ENCODE measurements at places on chromosomes 7 and 10.

DNA sequence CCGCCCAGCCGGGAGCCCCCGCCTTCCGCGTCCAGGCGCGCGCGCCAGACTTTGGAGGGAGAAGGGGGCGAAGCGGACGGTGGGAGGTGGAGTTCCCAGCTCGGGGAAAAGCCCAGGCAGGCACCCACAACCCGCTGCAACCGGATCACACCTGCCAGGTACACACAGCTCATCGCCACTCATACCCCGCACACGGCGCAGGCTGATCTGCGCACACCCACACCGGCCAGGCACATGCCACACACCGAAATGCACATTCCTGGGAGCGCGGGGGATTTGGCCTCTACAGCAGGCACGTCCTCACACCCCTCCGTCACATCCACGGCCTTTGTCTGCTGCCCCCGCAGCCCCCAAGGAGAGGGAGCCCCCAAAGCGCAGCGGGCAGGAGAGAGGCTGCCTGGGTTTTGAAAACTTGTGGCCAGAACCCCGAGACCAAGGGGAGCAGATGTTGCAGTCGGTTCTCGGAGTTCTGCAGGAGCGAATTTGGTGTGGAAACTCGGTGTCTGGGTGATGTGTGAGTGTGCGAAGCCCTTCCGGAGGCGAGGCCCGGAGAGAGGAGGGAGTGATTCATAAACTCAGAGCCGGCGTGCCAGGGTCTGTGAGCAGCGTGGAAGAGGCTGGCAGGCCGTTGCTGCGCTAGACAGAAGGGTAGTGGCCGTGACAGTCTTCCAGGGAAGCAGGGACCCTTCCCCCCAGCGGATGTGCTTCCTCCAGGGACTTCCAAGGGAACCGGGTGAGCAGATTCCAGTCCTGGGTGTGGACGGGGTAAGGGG, 734 bp downstream of the CHST3 start:
- peak; percentile 67 for DNase-seq

GRCh38 chr10:116099023-116099420, 174.0 kb downstream of the GFRA1 start:
- DNase-seq = no peak

GRCh38 chr7:93836116-93836515, 54.4 kb downstream of the TFPI2 start:
- DNase-seq = no peak

DNA sequence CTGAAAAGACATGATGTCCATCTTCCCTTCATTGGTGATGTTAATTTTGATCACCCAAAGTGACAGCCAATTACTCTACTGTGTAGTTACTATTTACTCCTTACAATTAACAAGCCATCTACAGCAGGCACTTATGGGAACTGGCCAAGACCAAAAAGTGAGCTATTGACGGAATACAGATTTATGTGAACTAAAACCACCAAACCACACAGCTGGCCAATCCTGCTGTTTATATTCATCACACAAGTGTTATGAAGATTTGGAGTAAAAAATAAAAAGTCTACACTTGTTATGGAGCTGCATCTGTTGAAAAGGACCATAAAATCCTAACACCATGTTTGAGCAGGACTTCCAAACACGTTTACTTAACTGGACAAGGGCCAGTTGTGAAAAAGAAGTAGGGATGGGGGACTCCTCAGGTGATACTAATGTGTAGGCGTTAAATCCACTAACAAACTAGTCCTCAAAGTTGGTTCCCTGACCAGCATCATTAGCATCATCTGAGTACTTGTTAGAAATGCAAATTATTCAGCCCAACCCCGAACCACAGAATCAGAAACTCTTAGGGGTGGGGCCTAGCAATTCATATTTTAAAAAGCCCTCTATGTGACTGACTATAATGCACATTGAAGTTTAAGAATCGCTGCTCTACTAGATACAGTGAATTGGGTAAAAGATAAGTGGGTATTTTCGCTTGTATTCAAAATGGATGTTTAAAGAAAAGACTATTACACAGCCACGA, 11.6 kb downstream of the MCMBP start:
- DNase-seq = no peak

- DNase-seq = no peak
These were observed 113.2 kb downstream of the GRID1 start for GRCh38 chr10:86253091-86254072.

- no peak for DNase-seq
These were observed 95.1 kb downstream of the LSMEM1 start for GRCh38 chr7:112575864-112576263.

DNA sequence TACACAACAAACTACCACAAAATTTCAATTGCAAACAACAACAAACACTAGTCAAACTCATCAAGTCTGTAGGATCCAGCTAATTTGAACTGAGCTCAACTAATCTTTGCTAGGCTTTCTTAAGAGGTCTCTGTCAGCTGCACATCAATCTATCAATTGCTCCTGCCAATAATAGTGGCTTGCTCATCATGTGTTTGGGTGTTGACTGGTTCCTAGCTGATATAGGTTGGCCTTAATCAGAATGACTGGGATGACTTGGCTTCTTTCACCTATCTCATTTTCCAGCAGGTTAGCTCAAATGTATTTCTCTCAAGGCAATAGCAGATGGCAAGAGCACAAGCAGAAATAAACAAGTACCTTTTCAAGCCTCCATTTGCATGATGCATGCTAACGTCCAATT, 370.3 kb upstream of the NFE2L3 start:
- DNase-seq = no peak
